H9 (cell line): ENCODE measurements at places on chromosomes 1 and 21. TPM values are rescaled to one million over a fixed set of nuclear protein-coding genes. Genes with fewer than 3 reads are reported as not detected.

- H3K4me3 ChIP-seq, result peak overlapping the region; percentile 96
- peaks cover 3% of the 10 kb centered on the region; the same call in 1 of the 2 replicates for H3K27me3 ChIP-seq
- H3K36me3 ChIP-seq, result peaks cover 7% of the 10 kb centered on the region; the same call in 1 of the 2 replicates
- peaks cover 19% of the 10 kb centered on the region for H3K4me1 ChIP-seq
- H3K27ac ChIP-seq, result no peak overlapping the region
These were observed 733 bp downstream of the KDM5B start for GRCh38 chr1:202807451-202807925.

Gene SF3B4
- total RNA-seq, result 123 and 127 TPM in 2 replicates

Gene LCE1D
- not detected in 2 replicates for total RNA-seq

- H3K4me3 ChIP-seq, result no peak overlapping the region
- H3K4me1 ChIP-seq, result no peaks in the 10 kb centered on the region
- no peak for DNase-seq
- H3K36me3 ChIP-seq, result no peaks in the 10 kb centered on the region
These were observed 40.8 kb upstream of the UTS2 start for GRCh38 chr1:7893529-7894180.

Gene TINAGL1
- total RNA-seq, result 2.5 TPM in 2 replicates

Gene LRRN2
- total RNA-seq, result 4.5 and 5.8 TPM in 2 replicates

DNA sequence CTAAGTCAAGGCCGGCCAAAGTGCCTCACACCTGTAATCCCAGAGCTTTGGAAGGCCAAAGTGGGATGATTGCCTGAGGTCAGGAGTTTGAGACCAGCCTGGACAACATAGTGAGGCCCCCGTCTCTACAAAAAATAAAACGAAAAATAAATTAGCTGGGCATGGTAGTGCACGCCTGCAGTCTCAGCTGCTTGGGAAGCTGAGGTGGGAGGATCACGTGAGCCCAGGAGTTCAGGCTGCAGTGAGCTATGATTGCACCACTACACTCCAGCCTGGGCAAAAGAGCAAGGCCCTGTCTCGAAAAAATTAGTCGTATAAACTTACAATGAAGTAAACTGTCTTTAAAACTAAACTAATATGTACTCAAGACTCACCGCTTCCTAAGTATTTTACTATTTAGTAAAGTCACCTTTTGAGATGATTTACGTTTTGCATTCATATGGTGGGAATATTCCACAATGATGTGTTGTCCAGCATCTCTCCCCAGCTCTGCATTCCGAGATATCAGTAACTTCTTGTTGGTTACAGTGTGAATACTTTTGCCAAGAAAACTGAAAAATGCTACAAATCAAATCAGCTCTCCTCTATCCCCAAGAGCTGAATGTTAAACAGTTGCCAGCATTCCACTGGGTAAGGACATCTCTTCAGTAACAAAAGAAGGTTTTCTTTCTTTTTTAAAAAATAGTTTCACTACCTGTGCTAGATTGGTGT lies 84.9 kb upstream of the C21orf91 start:
- H3K27me3 ChIP-seq, result no peaks in the 10 kb centered on the region
- H3K27ac ChIP-seq, result no peak overlapping the region
- H3K36me3 ChIP-seq, result peaks cover 16% of the 10 kb centered on the region
- no peaks in the 10 kb centered on the region; the same call in 1 of the 2 replicates for H3K4me1 ChIP-seq

Gene SLC25A44
- 40.2 and 47.4 TPM in 2 replicates for total RNA-seq

Gene CFAP45
- 0.53 and 0.85 TPM in 2 replicates for total RNA-seq
